ENCODE measurements at places on chromosomes 16 and 17.
A peak's percentile ranks its signal among the peaks of the same experiment; 100 is the strongest.

- no peak for DNase-seq
Measured at GRCh38 chr16:10868596-10869469, 8.2 kb upstream of the CIITA start.

DNA sequence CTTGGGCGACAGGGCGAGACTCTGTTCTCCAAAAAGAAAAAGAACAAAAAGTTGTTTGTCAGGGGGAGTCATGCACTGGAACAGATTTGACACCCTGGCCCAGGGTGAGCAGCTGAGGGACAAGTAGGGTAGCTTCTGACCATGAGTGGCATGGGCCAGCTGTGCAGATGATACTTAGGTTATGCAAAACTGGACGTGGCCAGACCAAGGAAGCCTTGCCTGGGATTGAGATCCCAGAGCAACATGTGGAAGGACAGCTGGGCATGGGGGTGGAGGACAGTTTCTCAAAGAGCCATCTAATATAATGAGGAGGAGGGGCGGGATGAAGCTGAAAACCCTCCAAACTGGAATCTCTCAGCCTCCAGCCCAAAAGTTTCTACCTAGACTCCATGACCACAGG lies 19.6 kb upstream of the SLC35B1 start:
- DNase-seq = no peak

GRCh38 chr17:82805254-82805653 lies 34.6 kb downstream of the ZNF750 start:
- no peak for DNase-seq

GRCh38 chr17:66423056-66423955 lies 120.9 kb downstream of the PRKCA start:
- no peak for DNase-seq

GRCh38 chr16:88719267-88719932 lies 13.1 kb downstream of the CTU2 start:
- no peak for DNase-seq

- no peak for DNase-seq
Measured at GRCh38 chr17:57648720-57649119, 96.4 kb downstream of the CCDC182 start.

DNA sequence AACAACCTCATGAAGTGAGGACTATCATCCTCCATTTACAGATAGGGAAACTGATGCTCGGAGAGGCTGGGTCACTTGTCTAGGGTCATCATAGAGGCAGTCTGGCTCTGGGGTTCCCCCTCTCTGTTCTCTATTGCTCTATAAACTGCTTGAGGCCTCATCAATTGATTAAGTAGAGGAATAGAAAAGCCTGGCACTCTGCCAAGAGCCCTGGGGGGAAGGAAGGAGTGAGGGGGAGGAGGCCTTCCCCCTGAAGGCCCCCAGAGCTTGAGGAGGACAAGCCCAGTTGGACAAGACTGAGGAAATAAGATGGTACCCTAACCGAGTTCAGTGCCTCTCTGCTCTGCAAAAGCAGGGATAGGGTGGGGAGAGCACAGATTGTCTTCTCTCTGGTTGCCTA lies 21.0 kb downstream of the SDK2 start:
- DNase-seq = no peak

DNA sequence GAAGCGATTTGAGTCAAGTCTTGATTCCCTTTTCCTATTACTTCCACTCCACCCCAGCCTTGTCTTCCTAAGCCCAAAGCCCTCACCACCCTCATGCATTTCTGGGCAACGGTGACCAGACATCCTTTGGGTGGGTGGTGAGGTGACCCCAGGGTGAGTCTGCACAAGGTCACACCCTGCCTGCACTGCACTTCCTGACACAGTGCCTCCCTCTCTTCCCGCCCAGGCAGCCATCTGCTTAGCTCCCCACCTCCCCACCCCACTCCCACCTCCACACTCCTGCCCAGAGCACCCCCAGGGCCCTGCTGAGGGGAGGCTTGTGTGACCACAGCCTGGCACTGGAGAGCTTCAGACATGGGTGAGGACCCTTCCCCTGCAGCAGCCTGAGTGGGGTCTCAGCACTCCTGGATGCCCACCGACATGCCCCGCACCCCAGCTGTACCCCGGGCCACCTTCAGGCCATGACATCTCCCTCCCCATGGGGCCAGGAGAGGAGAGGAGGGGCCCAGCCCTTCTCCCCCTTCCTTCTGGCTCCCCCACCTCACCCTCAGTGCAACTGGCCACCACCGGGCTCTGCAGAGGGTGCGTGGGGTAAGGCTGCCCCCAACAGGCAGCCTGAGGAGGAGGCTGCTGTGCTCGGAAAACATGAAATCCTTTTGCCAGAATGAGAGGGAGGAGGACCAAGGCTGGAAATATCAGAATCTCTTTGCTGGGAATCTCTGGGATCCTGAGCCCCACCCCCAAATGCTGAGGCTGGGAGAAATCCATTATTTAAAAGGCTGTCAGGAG lies 68.6 kb downstream of the CCT6B start:
- DNase-seq = no peak

DNA sequence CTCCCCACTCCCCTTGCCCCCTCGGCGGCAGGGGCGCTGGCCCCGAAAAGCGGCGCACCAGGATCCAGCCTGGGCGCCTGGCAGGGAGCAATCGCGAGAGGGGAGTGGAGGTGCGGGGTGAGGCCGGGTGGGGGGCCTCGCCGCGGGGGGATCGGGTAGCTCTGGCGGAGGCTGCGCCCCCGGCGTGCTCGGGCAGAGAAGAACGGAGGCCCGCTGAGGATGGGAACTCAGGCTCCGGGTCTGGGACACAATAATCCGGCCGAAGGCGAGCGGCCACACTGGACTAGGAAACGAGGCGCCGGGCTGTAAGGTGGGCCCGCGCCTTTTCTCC lies 721 bp upstream of the PCGF2 start:
- DNase-seq = no peak

DNA sequence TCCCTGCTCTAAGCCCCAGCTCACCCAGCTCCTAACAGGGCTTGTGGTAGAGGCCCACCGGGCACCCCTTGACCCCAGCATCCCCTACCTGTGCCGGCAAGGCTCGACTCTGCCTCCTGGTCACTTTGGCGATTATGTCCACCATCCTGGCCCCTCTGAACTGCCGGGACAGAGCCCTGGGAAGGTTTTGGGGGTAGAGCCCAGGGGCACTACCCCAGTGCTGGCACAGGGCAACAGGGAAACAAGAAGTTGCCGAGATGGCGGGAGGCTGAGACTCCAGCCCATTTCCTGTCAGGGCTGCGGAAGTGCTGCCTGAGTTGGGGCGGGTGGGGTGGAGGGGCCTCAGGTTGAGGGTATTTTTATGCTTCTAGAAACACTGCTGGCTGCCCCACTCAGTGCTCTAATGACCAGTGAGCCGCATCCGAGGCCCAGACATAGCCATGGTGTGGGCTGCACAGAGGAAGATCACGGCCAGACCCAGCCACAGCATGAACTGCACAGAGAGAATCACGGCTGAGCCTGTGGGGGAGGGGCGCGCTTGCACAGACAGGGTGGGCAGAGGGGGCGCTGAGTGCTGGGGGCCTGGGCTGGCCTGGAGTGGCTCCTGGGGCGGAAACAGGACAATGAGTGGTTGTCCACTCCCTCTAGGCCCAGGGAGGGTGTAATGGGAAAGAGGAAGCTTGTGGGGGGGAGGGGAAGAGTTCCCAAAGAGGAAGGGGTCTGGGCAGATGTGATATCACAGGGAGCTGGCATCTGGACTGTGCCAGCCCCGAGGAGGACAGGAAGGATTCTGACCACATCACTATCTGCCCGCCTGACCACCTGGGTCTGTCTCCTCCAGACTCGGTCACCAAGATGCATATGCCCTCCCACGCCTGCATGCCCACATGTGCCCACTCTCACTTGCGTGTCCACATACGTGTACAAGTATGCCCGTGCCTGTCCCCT lies 22.3 kb downstream of the ARHGAP27 start:
- peak; percentile 24 for DNase-seq

DNA sequence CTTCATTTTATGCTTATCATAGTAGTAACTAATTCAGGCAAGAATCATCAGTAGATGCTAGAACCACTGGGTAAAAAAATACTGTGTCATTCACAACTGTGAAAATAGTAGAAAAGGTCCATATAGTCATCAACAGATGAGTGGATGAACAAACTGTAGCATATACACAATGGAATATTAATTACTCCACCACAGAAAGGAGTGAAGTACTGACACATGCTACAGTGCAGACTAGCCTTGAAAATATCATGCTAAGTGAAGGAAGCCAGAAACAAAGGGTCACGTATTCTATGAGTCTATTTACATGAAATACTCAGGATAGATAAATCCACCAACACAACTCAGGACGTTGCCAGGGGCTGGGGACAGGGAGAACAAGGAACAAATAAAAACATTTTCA lies 13.3 kb downstream of the USP22 start:
- DNase-seq = no peak

DNA sequence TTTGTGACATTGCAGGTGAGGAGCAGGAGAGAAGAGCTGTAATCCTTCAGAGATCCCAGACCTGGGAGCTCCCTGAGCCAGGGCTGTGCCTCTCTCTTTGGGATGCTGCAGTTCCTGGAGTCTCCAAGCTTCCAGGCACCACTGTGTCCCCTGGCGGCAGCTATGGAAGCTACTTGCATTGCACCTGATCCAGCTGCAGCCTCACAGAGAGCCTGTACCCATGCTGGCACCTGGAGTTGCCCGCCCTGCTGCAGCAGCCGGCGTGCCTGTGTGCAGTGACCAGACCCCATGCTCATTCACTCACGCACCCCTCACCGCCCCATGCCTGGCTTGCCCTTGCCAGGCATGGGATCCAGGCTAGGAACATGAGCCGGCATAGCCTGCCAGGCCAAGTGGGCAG lies 51.8 kb upstream of the MED9 start:
- no peak for DNase-seq

GRCh38 chr16:87303431-87303930 lies 13.7 kb downstream of the C16orf95 start:
- no peak for DNase-seq

DNA sequence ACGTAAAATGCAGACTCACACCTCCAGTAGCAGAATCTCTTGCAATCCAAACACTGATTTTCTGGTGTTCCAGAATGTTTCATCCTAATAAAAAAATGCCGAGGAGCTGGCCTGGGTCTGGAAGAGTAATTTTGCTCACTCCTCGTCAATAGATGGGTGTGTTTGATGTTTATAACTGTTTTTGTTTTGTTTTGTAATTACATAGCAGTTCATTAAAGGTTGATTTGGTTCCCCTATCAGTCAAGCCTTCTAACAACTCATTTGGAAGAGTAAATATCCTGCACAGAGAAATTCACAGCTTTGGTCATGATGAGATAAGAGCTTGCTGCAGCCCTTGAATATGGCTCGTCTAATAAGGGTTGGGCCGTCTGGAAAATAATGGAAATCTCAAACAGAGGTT lies 36.8 kb upstream of the ELAC2 start:
- no peak for DNase-seq

DNA sequence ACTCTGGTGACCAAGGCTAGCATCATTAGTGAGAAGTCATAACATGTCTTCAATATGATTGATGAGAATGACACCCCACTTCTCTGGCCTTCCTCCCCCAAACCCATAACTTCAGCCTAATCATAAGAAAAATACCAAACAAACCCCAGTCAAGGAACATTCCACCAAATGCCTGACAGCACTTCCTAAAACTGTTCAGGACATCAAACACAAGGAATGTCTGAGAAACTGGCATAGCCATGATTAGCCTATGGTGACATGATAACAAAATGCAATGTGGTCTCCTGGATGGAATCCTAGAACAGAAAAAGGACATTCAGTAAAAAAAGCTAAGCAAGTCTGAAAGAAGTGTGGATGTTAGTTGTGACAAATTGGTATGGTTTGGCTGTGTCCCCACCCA lies 24.7 kb upstream of the TBX4 start:
- no peak for DNase-seq

DNA sequence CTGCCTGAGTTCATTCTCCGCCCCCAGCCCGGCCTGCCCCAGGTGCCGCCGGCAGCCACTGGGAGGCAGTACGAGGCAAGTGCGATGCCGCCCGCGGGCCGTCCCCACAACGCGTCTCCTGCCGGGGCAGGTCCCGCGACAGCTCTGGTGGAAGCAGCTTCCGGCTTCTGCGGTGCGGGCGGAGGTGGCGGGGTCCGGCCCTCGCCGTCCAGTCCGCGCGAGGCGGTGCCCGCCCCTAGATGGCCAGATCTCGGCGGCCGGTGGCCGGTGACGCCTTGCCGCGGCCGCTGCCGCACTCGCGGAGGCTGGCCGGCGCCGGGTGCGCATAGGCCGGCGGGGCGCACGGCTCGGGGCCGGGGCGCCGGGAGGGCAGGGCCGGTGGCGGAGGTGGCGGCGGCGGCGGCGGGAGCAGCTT lies 1.8 kb downstream of the GJD3 start:
- DNase-seq = peak; percentile 67

- DNase-seq = no peak
Measured at GRCh38 chr16:72715267-72715666, 332.7 kb downstream of the ZFHX3 start.

DNA sequence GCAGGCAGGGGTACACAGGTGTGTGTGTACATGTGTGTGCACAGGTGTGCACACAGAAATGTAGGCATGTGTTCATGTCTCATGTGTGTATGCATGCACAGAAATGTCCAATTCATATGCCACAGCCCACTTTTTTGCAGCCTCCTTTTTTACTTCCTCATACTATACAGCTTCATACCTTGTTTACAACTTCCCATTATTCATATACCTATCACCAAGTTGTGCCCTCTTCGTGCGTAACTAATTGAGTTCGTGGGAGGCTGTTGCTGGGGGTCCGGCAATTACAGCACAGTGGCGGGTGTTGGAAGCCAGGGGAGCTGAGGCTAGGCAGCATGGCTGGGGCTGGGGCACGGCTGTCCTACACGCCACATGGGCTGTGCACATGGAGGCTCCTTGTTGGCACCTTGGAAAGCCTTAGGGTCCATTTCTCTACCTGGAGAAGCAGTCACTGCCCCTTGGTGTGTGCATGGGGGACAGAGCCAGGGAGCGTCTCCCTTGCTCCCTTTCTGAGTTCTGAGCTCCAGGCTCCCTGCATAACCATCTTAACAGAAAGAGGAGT lies 266.7 kb downstream of the ENGASE start:
- DNase-seq = no peak

GRCh38 chr17:36183001-36183971 lies 6.8 kb upstream of the TBC1D3B start:
- no peak for DNase-seq

DNA sequence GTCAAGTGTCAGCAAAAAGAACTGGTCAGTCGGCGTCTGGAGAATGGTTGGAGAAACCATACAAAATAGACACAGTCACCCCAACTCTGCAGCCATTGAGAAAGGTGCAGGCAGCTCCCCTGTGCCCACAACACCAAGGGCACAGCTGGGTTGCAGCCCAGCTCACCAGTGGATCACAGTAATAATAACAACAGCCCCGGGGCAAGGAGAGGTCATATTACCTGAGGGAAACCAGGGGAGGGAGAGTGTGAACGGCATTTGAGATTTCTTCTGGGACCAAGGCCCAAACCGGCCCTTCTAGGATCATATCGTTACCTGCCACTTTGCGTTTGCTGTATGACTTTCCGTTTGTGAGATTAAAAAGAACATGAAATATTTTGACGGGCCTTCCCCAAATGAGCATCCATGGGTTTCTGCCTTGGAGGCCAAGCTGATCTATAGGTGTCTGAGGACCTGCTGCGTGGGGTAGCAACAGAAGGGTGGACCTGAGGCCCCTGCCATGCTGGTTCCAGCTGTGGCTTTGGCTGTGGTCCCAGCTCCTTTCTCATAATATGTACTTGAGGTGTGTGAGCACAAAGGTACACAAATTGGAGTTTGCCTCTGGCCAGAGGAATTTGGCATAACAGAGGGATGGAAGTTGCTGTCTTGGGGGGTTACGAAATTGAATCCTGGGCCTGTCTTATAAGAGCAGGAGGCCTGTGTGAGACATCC lies 154.6 kb downstream of the CMIP start:
- no peak for DNase-seq
